ENCODE measurements at places on chromosomes 6 and 20.

DNA sequence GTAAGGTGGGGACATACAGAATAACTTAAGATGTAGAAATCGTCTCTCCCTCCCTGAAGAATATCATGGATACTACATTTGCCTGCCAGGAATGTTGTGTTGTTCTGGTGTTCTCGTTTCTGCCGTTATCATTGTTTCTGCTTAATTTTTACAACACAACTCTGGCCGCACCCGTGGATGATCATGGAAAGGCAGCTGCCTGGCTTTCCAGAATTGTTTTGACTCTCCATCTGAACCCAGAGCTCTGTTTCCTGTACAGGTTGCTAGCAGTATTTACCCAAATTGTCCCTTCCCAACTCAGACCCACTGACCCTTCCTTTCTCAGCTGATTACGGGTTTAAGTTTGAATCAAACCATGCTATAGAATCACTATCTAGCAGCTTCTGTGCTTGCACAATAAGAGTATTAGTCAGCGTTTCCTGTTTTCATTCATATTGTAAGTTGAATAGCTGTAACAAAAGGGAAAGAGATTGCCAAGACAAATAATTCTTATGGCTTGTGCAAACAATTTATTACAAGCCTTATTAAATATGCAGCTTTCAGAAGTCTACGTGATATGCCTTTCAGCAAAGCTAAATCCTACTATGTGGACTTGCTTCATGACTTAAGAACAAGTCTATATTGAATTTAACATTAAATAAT is 139.0 kb downstream of the MTHFD1L start:
- no peak for DNase-seq

GRCh38 chr6:98845211-98846020 is 11.0 kb downstream of the POU3F2 start:
- peak; percentile 67 for DNase-seq

- DNase-seq, result no peak
Measured at GRCh38 chr20:60268491-60268890, 310.3 kb downstream of the CDH26 start.

GRCh38 chr6:91149246-91149955 is 562.5 kb upstream of the MAP3K7 start:
- DNase-seq, result no peak

DNA sequence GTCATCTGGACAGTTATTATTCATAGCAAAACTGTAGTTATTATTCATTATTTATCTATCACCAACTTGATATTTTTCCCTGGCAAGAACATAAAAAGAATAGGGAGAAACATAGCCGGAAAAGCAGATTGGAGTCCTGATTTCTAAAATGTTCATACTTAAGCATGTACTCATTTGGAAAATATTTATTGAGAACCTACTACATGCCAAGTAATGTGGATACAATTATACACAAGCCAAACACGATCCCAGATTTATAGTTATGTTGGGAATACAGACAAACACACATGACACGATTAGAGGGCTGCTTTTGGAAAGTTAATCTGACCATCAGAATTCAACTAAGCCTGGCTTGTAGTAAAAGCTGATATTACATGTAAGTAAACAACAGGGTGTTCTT is 30.7 kb downstream of the ARHGAP18 start:
- no peak for DNase-seq

- DNase-seq, result no peak
Measured at GRCh38 chr6:79599725-79600259, 31.3 kb upstream of the SH3BGRL2 start.

GRCh38 chr6:137758661-137759060 is 108.4 kb upstream of the TNFAIP3 start:
- DNase-seq, result no peak

DNA sequence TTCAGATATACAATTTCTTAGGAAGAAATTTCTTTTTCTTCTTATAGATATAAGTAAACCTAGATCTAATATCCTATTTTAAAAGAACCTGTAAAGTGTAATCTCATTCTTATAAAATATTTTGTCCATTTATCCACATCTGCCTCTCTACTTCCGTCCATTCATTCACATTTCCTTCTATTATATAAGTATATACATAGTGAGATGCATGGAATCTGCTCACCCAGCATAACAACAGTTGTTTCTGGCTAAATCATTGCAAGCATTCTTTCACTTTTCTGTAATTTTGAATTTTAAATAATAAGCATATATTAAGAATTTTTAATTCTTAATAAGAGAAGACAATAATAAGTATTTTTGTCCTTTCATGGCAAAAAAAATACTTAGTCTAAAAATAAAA is 45.4 kb downstream of the CEP162 start:
- DNase-seq, result no peak

GRCh38 chr20:47205577-47206123 is 150.8 kb downstream of the ZMYND8 start:
- DNase-seq, result peak; percentile 65

DNA sequence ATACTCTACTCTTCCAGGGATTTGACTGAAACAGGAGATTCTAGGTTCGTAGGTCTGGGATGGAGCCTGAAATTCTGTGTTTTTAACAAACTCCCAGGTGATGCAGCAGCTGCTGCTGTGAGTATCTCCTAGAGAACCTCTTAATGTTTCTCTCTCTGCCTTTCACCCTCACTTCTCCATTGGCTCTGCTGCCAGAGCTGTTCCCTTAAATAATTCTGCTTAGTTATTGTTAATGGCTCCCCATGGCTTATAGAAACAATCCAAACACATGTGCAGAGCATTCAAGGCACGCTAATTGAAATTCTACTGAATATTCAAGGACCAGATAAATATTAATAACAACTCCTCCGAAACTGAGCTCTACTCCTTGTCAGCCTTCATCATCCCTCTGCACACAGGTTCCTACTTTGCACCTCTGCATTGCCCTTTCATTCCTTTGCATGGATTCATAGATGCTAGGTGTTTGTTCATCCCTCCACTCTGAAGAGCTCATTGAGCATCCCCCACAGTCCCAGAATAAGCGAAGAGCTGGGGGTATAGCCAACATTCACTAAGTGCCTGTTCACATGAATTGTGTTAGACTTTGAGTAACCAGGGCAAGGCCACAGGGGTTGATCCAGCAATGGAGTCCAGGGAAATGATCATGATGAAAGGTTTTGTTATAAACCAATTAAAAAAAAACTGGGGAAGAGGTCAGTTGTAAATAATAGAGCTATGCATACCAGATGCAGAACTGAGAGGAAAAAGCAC is 488.4 kb upstream of the JAG1 start:
- no peak for DNase-seq

DNA sequence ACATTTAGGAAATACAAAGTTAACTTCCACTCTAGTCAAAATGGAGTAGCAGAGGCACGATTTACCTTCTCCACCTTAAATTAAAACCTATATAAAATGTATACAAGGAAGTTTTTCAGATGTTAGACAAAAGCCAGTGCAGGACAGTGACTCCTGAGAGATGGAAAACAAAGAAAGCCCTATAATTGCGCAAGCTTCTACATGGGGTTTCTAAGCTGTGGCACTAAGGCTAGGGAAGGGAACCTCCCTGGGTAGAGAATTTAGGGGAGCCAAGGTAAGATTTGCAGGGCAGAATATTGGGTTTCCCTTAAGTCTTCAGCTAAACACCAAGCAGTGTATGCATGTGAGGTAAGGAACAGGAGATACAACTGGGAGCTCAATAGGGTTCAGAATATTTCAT is 18.5 kb upstream of the ZC3H12D start:
- DNase-seq, result no peak

GRCh38 chr6:124823240-124824111 is 138.8 kb upstream of the RNF217 start:
- no peak for DNase-seq

DNA sequence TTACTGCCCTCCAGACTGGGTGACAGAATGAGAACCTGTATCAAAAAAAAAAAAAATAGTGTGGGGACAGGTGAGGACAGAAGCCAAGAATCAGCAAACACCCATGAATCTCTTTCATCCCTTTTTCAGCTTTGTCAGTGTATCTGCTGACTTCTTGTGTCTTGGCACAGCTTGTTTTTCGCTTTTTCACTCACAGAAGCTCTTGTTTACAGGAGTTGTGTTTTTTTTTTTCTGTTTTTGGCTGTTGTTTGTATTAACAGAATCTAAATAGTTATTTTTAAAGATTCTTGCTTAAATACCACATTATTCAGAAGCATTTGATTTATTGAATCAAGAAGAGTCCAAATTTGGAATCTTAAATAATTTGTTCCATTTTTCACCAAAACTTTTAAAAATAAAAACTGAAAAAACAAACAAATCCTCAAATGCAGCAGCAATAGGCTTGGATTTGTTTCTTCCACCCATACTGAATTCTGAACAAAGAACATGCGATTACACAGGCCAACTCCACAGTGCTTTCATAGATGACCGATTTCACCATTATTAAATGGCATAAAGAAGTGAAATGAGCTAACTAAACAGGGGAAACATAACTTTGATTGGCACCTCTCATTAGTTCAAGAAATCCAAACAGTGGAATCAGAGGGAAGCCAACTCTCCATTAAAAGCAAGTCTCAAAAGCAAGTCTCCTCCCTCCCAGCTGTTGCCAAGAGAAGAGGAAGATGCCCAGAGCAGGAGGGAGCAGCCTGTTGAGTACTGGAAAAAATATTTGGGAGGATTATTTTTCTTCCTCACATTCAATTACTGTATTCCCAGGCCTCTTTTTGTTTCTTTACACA is 27.2 kb upstream of the GPR63 start:
- no peak for DNase-seq

GRCh38 chr6:127299522-127300240 is 33.0 kb downstream of the RNF146 start:
- no peak for DNase-seq

DNA sequence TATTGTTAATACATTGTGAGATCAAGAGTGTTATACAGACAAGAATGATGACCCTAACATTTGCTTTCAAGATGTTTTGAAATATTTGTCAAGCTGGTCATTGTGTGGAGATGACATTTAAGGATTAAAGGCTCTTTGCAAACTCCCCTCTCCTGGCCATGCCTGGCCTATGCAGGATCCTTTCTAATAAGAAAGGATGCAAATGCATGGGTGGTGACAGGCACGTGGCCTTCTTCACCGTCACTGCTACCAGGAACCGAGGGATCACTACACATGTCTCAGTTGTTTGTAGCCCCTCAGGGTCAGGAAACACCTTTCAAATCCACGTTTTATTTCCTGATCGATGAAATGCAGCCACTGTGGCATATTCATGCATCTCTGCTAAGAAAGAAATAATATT is 419.7 kb downstream of the PRKN start:
- DNase-seq, result no peak

- DNase-seq, result no peak
Measured at GRCh38 chr20:41334036-41334435, 6.6 kb upstream of the LPIN3 start.

DNA sequence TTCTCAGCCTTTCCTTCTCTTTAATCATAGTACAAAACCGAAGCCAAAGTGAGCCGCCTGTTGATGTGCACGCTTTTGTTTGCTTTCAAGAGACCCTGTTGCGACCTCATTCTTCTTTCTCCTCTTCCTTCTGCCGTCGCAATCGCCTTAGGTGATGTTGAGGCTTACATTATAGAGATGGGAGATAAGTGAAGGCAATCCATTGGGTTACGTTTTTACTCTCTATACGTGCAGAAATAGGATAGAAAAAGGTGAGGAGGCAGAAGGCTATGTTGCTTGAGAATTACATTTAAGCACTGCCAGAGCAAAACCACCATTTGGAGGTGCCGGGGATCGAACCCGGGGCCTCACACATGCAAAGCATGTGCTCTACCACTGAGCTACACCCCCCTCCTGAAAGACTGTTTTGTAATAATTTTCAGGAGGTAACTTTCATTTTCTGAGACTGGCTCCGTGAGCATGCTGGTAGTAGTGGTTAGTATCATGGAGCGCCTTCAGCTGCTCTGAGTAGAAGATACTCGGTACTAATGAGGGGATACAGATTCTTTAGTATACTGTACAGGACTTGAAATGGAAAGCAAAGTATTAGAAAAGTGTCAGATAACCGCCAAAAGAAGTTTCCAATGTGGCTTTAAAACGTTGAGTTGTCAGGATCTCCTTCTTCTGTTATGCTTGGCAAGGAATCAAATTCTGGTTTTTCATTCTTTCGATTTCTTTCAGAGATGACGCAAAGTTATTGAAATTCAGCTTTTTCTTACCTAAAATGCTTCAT is 165.6 kb downstream of the TRIM27 start:
- DNase-seq, result no peak

- DNase-seq, result peak; percentile 57
Measured at GRCh38 chr6:6724539-6725467, 136.3 kb downstream of the LY86 start.

DNA sequence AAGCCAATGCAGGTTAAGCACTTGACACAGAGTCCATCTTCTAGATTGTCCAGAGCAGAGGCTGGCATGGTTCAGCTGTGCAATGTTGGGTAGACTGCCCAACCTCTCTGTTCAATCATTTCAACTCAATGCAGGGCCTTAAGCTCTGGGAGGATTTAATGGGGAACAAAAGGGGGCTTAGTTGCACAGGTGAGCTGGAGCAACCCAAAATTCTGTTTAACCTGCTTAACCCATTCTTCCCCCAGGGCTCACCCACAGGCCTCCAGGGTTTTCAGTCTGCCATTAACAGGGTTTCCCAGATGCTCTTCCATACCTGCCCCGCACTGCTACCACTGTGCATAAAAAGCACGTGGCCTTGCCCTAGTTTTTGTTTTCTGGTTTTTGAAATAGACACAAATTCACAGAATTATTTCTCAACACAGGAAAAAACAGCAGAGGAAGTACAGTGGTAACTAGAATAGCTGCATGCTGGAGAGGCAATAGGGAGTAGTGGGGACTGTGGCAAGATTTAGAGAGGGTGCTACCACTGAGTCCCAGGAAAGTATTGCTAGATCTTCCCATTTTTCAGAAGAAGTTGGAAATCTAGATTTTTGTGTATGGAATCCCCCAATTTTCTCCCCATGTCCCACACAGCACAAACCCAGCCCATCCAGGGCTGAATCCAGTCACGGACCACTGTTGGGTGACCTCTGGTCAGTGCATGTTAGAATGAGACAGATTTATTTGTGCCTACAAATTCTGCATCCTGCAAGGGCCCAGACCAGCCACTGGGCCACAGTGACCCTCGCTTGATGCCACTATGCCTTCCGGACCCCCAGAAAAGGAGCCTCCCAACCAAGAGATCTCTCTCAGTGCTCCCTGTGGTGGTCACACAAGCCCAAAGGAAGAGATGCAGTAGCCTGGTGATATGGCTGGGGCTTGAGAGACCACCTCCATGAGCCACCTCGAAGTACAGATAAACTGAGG is 4.6 kb downstream of the PTGIS start:
- no peak for DNase-seq

GRCh38 chr6:160180706-160181105 is 59.1 kb downstream of the SLC22A1 start:
- DNase-seq, result no peak

DNA sequence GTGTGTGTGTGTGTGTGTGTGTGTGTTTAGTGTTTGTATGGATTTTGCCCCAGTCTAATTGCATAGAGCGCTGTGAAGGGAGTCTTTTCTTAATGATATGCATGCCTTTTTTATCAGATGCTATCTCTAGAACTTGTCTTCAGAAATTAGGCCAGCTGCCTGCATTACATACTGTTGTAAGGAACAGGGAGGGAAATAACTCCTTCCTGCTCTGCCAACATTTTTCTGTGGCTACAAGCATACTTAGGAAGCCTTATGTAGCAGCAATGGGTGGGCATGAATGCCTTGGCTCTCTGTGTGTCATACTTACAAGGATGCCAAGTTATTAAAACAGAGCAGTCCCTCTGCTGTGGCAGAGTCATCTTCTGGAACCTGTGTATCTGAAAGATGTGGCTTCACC is 8.0 kb upstream of the COL21A1 start:
- DNase-seq, result no peak
